Caki2 (cell line): ENCODE measurements at places on chromosomes 7 and 10. TPM values are rescaled to one million over a fixed set of nuclear protein-coding genes. Genes with fewer than 3 reads are reported as not detected.

Gene FAM20C
- total RNA-seq: 26.8 and 28.8 TPM in 2 replicates

Gene GPR26
- not detected in 2 replicates for total RNA-seq

Gene EXOC6
- total RNA-seq: 5.3 and 9.0 TPM in 2 replicates

DNA sequence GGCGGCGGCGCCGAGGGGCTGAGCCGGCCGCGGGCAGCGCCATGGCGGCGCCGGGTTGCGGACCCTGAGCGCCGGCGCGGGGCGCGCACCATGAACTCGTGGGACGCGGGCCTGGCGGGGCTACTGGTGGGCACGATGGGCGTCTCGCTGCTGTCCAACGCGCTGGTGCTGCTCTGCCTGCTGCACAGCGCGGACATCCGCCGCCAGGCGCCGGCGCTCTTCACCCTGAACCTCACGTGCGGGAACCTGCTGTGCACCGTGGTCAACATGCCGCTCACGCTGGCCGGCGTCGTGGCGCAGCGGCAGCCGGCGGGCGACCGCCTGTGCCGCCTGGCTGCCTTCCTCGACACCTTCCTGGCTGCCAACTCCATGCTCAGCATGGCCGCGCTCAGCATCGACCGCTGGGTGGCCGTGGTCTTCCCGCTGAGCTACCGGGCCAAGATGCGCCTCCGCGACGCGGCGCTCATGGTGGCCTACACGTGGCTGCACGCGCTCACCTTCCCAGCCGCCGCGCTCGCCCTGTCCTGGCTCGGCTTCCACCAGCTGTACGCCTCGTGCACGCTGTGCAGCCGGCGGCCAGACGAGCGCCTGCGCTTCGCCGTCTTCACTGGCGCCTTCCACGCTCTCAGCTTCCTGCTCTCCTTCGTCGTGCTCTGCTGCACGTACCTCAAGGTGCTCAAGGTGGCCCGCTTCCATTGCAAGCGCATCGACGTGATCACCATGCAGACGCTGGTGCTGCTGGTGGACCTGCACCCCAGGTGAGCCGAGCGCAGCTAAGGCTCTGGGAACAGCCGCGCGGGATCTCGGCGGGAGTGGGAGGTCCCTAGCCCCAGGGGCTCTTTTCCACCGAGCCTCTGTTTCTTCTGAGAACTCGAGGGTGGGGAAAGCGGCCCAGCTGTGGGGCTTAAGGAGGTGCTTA, at the start of gene GPR26:
Gene GPR26, plus strand, starts transcription at position 38 of the 919 bp plus-strand sequence. Its CDS starts 53 bp downstream, at position 91.
- no peak for DNase-seq

Gene HOXA4
- 5.6 and 10.3 TPM in 2 replicates for total RNA-seq

DNA sequence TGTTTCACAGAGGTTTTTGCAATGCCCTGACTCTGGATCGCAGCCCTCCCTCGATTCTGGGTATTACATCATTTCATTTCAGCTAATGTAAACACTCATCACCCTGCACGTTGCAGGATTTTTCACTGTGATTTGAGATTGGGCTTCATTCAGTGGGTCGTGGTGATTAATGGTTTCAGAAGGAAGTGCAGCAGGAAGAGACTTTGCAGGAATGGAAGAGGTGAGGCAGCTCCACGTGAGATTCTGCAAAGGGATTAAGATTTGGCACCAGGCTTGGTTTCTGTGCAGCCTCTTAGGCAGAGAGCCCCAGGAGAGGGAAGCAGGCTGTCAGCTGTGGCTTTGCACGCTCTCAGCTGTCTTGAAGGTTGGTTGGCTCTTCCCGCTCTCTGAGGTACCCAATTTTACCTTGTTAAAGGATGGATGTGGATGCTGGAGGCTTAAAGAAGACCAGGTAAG, 95.2 kb downstream of the PLCE1 start:
- no peak for DNase-seq

Gene LRRC17
- total RNA-seq: 1.5 TPM in 1 of 2 replicates, not detected in the other

- no peak for DNase-seq
Observed at GRCh38 chr7:140416560-140416959, 12.7 kb downstream of the RAB19 start.

GRCh38 chr7:10122551-10123100, 851.0 kb upstream of the PHF14 start:
- DNase-seq: no peak

Gene SPDYE9
- not detected in 2 replicates for total RNA-seq

DNA sequence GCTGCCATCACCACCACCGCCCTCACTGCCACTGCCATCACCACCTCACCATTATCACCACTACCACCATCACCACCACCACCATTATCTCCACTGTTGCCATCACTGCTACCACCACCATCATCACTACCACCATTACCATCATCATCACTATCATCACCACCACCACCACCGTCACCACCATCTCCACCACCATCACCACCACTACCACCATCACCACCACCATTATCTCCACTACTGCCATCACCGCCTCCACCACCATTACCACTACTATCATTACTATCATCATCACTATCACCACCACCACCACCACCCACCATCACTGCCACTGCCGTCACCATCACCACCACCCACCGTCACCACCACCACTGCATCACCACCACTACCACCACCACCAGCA, 9.9 kb upstream of the COL13A1 start:
- DNase-seq: no peak

Gene BBS9
- total RNA-seq: 13.4 and 14.3 TPM in 2 replicates
